ENCODE measurements at places on chromosomes 13 and 19.

GRCh38 chr19:51439021-51439465 is 19.2 kb downstream of the SIGLEC8 start:
- DNase-seq: no peak

- peak; percentile 53 for DNase-seq
These were observed 42.3 kb downstream of the GJA3 start for GRCh38 chr13:20118268-20119140.

DNA sequence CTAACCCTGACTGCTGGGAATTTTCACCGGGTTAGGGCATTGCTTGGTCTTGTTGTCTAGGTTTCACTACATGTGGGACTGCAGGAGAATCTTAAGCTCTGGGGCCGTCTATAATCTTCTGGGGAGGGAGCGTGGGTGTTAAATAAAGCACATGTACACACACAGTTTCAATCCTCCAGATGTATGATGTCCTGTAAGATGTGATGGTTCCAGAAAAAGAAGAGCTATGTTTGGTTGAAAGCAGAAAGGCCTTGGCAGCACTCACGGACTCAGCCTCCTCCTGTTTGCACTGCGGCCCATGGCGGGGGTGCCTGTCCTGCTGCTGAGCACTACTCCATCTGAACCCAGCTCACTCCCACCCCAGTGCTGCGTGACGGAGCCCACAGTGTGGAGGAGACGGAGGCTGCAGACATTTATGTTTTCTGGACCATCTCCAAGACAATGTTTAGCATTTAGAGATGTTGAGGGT is 343.5 kb downstream of the TEX29 start:
- DNase-seq: no peak

- DNase-seq: no peak
These were observed 24.5 kb downstream of the UBA2 start for GRCh38 chr19:34452723-34453122.

GRCh38 chr19:3159565-3159964 is 19.0 kb upstream of the S1PR4 start:
- no peak for DNase-seq

DNA sequence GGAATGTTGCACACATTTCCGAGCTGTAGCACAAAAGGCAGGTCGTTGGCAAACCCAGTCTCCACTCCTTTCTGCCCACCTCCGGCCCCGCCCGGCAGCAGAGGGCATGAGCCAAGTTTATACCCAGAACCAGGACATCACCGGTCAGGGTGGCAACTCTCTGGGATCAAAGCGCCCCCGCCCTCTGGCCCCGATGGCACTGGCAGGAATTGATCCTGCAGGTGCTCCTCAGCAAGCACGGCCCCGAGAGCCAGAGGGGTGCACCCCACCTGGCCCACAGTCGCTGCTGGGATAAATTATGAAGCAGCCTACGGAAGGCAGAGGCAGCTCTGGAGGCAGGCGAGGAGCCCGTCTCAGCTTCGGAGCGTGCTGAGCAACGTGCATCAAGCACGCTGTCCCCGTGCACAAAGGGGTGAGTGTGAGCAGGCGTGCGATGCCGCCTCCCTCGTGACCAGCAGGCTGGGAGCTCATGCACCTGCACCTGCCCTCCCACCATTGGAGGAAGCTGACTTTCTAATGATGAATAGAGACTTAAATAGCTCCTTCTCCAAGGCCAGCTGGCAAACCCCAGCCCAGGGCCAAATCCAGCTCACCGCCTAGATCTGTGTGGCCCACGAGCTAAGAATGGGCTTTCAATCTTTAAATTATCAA is 25.7 kb downstream of the SHC2 start:
- DNase-seq: no peak

GRCh38 chr19:6886277-6886897 is 992 bp upstream of the ADGRE1 start:
- no peak for DNase-seq

- DNase-seq: no peak
These were observed 108.0 kb downstream of the LMO7 start for GRCh38 chr13:75744127-75744526.

GRCh38 chr13:111902726-111903125 is 164.2 kb upstream of the SOX1 start:
- DNase-seq: no peak

- DNase-seq: peak; percentile 81
These were observed 671 bp downstream of the ZDHHC20 start for GRCh38 chr13:21458451-21458812.

GRCh38 chr13:21606796-21607195 is 2.8 kb upstream of the MICU2 start:
- DNase-seq: no peak

DNA sequence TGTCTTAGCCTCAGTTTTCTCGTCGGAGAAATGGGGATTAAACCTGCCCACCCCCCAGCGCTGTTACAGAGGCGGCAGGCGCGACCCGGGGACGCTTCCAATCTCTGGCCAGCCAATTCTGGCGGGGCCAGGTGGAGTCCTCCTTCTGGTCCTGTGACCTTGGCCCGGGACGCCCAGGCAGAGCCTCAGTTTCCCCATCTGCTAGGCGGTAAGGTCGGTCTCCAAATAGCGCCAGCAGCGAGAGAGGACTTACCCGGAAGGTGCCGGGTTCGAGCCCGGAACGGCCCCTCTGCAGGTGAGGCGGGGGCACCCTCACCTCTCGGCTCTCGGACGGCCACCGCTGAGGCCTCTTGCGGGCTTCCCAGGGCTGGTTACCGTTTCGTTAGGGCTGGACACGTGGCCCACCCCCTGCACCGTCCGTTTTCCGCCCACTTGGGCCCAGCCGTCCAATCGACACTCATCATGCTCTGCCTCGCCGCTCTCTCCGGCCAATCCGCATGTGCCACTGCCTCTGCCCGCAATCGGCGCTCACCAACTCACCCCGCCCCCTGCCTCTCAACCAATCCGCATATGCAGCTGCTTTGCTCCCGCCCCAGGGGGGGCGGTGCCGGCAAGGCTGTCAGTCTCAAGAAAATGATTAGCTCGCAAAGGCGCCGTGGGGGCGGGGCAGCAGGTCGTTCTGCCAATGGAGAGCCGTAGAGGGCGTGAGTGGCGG is at the start of gene ISOC2:
Gene ISOC2, minus strand, starts transcription at position 384 of the 715 bp plus-strand sequence. CDS start 5,156 bp downstream, outside the sequence.
- DNase-seq: peak; percentile 100

DNA sequence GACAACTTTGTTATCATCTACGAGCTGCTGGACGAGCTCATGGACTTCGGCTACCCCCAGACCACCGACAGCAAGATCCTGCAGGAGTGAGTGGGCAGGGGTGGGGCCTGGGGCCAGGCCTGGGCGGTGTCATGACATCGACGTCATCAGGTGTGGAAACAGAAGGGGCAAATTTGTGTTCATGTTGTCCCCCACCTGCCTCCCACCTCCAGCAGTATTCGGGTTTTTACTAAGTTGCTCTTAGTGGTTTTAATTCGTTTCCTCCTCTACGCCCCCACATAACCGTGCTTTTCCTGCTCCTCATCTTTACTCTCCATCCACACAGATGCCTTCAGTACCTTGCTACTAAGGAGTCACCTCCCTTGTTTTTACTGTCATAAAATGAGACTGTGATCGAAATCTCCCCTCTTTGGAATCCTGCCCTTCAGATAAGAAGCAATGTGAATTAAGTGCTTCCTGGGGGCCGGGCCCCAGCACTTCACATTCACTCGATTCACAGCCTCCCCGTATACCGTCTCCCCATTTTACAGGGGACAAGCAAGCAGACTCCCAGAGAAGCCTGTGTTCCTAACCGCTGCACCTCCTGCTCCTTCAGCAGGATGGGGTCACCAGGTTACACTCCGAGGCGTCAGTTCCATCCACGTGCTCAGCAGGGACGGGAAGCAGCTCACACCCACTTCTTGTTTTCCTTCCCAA is 10.5 kb downstream of the AP1M1 start:
- no peak for DNase-seq

DNA sequence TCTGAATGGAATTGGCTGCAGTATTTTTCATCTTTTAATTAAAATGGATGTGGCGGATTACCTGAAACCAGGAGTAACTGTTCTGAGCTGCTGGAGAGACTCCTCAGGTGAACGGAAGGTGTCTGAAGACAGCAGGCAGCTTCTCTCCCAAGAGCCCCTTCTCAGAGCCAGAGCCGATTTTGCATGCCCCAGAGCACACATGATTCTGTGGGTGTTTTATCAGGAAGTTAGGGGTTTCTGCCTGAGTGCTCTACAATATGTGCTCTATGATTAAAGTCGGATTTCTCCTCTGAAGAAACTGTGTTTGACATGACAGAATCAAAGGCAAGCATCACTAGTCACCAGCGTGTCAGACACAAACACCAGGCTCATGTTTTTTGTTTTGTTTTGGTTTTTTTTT is 60.7 kb upstream of the MCF2L start:
- no peak for DNase-seq

- no peak for DNase-seq
These were observed 52.5 kb downstream of the SLITRK1 start for GRCh38 chr13:83829810-83830209.

DNA sequence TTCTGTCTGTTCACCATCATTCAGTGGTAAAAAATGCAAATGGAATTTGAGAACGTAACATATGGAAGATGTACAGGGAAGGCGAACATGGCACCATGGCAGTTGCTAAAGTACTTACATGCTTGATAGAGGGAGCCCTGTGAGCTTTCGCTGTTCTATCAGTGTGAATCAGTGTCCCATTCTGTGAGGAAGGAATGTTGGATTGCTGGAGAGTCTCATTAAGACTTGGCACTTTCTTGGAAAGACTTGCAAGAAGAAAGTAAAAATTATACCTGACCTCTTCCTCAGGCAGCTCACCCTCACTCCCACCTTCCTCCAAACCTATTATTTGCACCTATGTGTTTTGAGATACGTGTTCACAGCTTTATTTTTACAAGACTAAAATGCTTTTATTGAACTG is 43.5 kb downstream of the FREM2 start:
- DNase-seq: no peak

GRCh38 chr19:48992581-48993174 is 431 bp downstream of the GYS1 start:
- DNase-seq: no peak

DNA sequence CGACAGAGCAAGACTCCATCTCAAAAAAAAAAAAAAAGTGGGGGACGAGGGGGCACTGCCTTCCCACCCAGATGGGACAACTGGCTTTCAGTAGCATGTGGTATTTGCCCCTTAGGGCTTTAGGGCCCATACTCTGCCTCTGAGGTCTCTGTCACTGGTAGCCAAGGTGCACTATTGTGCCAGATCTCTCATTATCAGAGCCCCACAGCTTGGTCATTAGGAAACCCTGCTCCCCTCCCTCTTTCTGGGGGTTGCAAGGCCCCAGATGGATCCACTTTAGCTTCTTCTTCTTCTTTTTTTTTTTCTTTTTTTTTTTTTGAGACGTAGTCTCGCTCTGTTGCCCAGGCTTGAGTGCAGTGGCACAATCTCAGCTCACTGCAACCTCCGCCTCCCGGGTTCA is 11.2 kb upstream of the ZNF358 start:
- DNase-seq: no peak

GRCh38 chr13:112740502-112741131 is 50.8 kb downstream of the ATP11A start:
- peak; percentile 74 for DNase-seq

DNA sequence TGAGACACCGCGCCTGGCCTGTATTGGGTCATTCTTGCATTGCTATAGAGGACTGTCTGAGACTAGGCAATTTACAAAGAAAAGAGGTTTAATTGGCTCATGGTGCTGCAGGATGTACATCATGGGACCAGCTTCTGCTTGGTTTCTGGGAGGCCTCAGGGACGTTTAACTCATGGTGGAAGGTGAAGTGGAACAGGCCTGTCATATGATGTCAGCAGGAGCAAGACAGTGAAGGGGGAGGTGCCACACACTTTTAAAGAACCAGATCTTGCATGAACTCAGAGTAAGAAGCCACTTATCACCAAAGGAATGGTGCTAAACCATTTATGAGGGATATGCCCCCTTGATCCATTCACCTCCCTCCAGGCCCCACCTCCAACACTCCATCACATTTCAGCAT is 18.7 kb downstream of the CARD8 start:
- DNase-seq: peak; percentile 14

GRCh38 chr19:43778651-43779050 is 2.1 kb downstream of the KCNN4 start:
- DNase-seq: no peak

DNA sequence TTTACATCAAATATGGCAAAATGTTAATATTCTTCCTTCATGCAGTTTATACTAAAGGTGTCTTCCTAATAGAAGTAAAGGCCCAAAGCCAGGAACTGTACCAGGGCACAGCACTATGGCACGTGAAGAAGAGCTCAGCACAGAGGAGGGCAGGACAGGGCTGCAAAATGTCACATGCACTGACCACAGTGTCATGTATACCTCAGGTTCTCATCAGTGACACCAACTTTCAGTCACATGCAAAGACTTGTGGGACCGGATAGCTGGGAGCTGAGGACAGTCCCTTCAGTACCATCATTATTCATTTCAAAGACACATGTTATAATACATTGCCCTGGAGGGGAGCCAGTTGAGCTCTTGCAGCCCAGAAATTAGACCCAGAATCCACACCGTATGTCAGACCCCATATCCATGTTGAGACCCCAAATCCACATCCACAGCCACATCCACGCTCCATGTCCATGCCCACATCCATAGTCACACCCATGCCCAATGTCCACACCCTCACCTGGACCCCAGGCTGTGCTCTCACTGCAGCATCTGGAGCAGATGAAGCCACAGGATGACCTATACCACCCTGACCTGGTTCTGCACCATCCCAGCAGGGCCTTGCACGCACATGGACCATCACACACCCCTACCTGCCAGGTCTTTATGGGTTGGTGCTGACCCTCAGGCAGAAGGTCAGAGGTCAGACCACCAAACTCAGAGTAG is 111.8 kb downstream of the TUBA3C start:
- no peak for DNase-seq

- no peak for DNase-seq
These were observed 2.8 kb upstream of the ANGPTL8 start for GRCh38 chr19:11236324-11237301.

- no peak for DNase-seq
These were observed 48.4 kb upstream of the SPRY2 start for GRCh38 chr13:80389073-80390038.

DNA sequence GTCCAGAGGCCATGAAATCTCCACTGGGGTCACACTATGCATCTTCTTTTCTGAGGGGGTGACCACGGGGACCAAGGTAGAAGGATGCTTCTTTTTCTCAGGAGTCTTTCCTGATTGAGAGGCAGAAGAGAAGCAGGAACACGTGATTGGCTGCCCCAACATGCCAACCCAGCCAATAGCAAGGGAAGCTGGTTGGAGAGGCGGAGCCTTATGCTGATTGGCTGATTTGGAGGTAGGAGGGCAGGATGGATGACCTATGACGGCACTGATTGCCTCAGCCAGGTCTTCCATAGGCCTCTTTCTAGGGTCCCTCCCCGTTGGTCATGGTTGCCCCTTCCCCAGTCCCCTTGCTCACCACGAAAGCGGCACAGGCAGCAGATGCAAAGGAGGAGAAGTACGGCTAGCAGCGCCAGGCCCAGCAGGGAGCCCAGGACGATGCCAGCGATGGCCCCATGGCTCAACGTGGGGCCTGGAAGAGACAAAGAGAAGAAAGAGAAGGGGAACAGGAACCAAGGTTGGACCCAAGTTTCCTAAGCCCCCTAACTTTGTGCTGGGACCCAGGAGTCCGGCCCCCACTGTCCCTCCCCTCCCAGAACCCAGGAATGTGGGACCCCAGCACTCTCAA is 8.0 kb downstream of the VSIG10L start:
- peak; percentile 54 for DNase-seq

Measured in ELF-1 (cell line).